Stimulated activated CD8-positive, alpha-beta memory T cell treated with anti-CD3 and anti-CD28 coated beads, Interleukin-7, amount 100 ng/mL, for 24 hours (primary cell): ENCODE measurements at places on chromosomes 1 and 21.
A peak's percentile ranks its signal among the peaks of the same experiment; 100 is the strongest.

DNA sequence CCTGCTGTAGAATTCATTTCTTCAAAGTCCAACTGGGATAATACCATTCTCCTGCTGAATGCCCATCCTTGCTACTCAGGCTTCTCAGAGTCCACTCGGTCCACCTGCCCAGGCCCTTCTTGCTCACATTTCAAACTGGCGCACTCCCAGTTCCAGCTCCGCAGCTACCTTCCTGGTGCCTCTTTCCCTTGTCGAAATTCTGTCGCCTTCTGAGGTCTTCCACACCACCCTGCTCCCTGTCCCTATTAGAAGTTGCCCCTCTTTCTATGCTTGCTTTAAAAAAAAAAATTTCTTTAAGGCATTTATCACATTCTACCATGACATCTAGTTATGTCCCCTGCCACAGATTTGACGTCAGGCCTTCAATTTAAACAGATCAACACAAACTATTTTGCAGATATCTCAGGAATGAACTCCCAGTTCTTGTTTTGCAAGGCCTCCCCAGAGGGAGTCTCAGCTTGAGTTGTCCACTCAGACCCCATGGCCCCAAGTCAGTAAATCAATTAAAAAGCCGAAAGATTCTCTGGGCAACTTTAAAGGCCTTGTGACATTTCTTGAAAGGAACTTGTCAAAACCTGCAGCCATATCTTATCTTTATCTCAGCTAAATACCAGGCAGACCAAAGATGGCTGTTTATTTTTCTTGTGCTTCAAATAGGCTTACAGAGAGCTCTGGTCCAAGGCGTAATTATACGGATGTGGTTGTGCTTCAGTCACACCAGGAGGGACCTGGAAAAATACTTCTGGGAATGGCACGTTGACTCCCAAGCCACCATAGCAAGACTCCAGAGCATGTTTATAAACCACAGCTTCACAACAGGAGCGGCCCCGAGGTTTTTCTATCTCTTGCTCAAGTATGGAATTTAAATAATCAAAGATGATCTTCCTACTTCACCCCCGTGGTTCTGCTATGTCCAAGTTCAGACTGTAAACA is 2.2 kb downstream of the FAM89A start:
- DNase-seq: no peak

- DNase-seq: no peak
Measured at GRCh38 chr1:5819391-5820025, 172.7 kb downstream of the NPHP4 start.

DNA sequence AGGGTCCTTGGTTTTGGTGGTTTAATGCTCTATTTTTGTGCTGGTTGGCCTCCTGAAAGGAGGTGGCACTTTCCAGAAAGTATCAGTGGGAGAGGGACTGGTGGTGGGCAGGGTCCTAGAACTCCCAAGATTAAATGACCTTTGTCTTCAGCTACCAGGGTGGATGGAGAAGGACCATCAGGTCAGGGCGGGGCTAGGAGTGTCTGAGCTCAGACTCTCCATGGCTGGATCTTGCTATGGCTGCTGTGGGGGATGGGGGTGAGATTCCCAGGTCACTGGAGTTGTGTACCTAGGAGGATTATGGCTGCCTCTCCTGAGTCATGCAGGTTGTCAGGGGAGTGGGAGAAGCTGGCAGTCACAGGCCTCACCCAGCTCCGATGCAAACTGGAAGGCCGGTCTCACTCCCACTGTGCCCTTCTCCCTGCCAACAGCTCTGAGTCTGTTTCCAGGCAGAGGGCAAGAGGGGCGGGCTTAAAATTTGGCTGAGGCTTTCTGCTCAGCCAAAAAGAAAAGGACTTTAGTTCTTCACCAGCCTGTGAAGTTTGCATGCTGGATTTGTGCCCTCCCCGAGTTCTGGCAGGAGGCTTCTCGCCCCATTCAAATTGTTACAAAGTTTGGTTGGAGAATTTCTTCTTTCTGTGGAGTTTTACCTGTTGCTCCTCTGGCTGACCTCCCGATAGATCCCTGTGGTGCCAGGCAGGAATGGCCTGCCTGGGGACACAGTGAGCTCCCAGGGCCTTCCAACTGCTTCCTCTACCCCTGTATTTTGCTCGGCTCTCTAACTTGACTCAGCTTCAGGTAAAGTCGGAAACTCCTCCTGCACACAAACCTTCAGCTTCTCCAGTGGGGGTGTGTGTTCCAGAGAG is 13.1 kb upstream of the KYAT3 start:
- no peak for DNase-seq

GRCh38 chr1:220544901-220545303 is 17.0 kb downstream of the MARK1 start:
- no peak for DNase-seq

DNA sequence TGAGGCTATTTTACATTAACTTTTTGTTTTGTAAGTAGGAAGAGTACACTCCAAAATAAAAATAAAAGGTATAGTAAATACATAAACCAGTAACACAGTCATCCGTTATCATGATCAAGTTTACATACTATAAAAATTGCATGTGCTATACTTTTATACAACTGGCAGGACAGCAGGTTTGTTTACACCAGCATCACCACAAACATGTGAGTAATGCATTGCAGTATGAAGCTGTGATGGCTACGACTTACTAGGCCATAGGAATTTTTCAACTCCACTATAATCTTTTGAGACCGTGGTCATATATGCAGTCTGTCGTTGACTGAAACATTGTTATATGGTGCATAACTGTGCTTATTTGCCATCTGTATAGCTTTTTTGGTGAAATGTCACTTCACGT is 106.2 kb downstream of the CENPF start:
- no peak for DNase-seq

GRCh38 chr1:198641501-198641900 is 2.7 kb downstream of the PTPRC start:
- no peak for DNase-seq

- DNase-seq: no peak
Measured at GRCh38 chr1:231778009-231778719, 151.6 kb downstream of the DISC1 start.

- no peak for DNase-seq
Measured at GRCh38 chr1:38941527-38942019, at the start of gene RHBDL2. TSS of gene RHBDL2 (minus strand) at chr1:38941830. CDS start at chr1:38919212, 22,618 bp downstream.

GRCh38 chr1:175318633-175319032 is 126.1 kb upstream of the KIAA0040 start:
- no peak for DNase-seq

GRCh38 chr1:62070384-62071011 is 124.2 kb upstream of the L1TD1 start:
- no peak for DNase-seq

- no peak for DNase-seq
Measured at GRCh38 chr1:84497631-84498275, 8.4 kb upstream of the SPATA1 start.

- DNase-seq: no peak
Measured at GRCh38 chr1:183578856-183579255, 11.4 kb downstream of the NCF2 start.

DNA sequence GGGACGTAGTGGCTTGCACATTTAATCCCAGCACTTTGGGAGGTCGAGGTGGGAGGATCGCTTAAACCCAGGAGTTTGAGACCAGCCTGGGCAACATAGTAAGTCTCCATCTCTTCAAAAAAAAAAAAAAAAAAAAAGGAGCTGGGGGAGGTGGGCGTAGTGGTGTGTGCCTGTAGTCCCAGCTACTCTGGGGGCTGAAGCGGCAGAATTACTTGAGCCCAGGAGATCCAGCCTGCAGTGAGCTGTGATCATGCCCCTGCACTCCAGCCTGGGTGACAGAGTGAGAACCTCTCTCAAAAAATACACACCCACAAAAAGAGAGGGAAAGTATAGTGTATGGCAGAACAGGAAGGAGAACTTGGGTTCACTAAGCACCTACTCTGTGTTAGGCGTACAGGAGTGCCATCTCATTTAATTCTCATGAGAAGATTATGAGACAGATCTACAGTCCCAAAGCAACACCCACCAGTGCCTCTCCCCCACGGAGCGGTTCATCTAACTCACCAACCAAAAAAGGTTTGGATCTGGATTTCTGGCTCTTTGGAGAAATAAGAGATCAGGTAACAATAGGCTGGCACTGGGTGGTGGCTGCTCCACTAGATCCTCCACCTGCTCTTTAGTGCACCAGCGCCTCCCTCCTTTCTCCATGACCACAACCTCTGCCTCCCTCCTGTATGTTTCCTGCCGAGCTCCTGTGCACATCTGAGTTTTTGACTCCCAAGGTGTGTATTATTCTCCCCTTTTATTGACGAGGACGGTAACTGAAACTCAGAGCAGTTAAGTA is 1.4 kb upstream of the TRAF5 start:
- DNase-seq: no peak

GRCh38 chr1:218616681-218617080 is 271.5 kb downstream of the TGFB2 start:
- DNase-seq: no peak

DNA sequence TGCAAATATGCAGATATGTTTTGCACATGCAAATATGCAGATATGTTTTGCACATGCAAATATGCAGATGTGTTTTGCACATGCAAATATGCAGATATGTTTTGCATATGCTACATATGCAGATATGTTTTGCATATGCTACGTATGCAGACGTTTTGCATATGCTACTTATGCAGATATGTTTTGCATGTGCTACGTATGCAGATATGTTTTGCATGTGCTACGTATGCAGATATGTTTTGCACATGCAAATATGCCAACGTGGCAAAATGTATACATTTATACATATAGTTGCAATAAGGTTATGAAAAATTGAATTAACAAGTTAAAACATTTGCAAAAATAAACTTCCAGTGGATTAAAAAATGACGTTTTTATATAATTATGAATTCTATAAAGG is 30.8 kb upstream of the TP53BP2 start:
- DNase-seq: no peak

DNA sequence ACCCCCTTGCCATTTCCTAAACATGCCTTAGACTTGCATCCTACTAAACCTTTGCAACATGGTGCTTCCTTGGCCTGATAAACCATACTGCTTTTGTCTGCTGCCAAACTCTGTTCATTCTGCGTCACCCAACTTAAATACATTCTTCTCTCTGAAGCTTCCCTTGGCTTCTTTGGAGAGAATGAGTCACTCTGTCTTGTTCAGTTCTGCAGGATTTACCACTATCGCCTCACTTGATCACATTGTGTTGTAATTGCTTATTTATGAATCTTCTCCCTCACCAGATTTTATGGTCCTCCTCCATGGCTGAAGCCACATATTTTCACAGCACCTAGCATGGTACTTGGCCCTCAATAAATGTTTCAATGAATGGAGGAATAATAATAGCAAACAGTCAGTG is 21.7 kb upstream of the TUT4 start:
- DNase-seq: no peak

DNA sequence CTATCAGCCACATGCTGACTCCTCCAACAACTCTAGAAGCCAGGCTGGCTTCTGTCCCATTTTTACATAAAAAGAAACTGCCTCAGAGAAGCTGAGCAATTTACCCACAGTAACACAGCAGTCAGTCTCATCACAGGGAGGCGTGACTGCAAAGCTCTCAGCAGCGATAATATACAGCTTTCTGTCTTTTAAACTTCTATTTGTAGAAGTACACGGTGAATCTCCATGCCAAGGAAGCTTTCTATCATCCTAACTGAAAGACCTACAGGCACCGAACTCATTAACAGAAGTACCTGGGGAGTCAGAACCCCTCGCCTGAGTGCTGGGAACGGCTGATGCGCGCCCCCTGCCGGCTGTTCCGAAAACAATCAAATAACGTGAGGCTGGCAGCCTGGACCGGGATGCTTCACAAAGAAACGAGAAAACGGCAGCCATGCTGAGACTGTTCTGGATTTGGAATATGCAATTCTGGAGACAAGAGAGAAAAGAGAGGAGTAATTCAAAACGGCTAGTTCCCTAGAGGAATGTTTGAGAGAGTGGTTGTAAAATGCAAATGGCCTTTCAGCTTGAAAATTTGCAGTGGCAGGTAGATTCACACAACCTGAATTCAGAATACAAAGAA is 43.5 kb upstream of the RAB4A start:
- DNase-seq: peak; percentile 70

- DNase-seq: no peak
Measured at GRCh38 chr1:202805886-202806844, 2.1 kb downstream of the KDM5B start.

GRCh38 chr21:42591170-42591869 is 62.1 kb upstream of the PDE9A start:
- no peak for DNase-seq

- no peak for DNase-seq
Measured at GRCh38 chr1:216458812-216459211, 35.6 kb upstream of the USH2A start.

GRCh38 chr1:205701891-205702290 is 21.6 kb upstream of the SLC45A3 start:
- DNase-seq: no peak

DNA sequence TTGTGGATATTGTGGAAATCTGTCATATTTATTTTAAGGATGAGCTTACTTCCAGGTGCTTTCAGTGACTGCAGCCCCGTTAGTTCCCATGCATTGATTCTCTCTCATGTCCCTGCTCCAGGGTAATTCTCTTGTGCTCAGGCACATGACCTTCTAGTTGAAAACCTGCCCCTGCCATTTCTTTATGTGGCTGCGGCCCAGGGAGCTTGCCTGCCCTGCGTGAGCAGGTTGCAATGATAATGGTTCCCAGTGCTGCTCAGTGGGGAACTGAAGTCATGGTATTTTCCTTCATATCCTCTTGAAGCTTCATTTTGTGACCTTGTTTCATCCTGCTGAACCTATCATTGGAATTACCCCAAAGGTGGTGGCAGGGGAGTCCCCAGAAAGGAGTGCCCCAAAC is 229.8 kb downstream of the DISC1 start:
- no peak for DNase-seq

GRCh38 chr1:4847711-4848110 is 193.3 kb downstream of the AJAP1 start:
- DNase-seq: no peak

DNA sequence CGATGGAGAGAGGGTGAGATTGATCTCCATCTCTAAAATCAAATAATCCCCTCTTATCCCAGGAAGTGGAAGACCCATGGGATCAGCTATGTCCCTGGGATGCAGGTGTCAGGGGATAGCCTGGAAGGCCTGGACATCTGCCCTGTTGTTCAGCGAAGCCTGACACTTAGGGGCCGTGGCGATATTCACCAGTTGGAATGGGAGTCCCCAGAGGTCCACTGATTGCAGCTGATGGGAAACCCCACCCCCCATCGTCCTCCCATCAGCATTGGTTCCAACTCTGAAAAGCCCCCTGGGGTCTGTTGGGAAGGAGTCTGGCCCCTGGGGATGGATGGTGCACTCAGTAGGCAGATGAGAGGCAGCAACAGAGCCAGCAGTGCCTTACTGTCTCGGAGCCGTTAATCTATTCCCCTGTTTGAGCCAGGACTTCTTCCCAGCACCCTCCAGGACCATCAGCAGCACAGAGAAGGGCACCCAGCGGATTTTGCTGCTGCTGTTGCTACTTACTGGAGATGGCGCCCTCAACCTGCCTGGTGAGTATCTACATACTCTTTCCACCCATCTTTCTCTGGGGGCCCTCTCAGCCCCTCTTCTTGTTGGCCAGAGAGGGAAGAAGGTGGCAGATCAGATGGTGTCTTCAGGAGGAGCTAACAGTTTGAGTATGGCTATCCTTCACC is 13.4 kb downstream of the CATSPER4 start:
- no peak for DNase-seq

GRCh38 chr1:18093193-18093592 is 14.4 kb upstream of the IGSF21 start:
- DNase-seq: no peak

GRCh38 chr1:16167331-16168143 is 11.7 kb upstream of the EPHA2 start:
- peak; percentile 18 for DNase-seq
